ENCODE measurements at places on chromosomes 4 and X.

GRCh38 chr4:4200624-4201023 is 26.1 kb downstream of the OTOP1 start:
- no peak for DNase-seq

- no peak for DNase-seq
These were observed 784 bp upstream of the ANXA5 start for GRCh38 chr4:121697564-121697963.

- no peak for DNase-seq
These were observed 108.9 kb downstream of the AFAP1 start for GRCh38 chr4:7830747-7831146.

- no peak for DNase-seq
These were observed 168.8 kb upstream of the PDE5A start for GRCh38 chr4:119797238-119797894.

DNA sequence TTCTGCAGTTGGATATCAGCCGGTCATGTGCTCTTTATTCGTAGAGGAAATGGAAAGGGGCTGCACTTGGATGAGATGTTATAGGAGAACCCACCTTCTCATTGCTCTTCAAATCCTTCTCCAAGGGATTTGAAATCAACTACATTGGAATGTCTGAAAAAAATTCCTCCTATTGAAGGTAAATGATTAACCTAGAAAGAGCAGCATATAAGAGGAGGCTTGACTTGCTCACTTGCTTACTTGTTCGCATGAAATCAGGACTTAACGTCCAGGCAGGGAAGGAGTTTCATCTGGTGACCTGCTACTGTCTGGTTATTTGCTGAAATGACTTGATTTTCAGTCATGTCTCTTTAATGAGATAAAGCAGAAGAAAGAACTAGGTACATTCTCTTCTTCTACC is 338.4 kb upstream of the NOCT start:
- DNase-seq: no peak

DNA sequence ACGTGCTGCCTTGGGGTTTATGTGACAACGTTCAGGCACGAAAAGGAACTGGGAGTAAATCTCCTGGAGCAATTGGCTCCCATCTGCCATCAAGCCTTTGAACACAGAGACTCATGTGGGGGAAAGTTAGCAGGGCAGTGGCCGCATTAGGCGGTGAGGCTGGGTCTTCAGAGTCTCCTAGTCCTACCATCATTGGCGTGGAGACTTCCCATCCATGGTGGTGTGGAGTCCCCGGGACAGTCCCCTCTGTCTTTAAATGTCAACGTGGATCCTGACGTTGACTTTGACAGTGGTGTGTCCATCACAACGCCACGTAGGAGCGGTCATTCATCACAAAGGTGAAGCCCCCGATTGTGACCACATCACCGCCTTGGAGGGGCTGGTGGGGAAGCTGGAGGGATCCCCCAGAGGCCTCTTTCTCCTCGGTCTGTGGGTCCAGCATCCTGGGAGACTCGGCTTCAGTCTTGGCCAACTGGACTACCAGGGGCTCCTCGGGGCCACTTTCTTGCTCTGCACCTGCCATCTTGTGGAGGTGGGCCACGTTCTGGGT is 21.8 kb downstream of the CRLF2 start:
- no peak for DNase-seq

DNA sequence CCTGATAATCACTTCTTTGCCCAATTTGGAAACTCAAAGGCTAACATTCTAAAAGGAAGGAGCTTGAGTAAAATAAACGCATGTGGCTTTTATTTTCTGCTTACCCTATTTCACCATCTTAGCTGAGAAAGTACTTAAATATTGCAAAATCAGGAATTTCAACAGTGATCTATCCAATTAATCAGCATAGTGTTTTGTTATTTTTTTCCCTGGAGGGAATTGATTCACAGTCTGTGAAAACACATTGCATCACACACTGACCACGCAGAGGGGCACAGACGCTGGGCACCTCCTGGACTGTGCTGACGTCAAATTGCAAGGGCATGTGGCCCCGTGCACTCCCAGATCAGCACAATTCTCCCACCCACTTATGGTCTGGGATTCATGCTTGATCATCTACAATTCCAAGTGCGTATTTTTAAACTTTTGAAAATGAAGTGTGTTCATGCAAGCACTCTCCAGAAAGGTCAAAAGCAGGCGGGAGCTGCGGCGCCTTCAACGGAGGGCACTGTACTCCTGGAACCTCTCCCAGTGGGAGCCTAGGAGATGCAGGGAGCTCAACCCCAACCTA is 320.6 kb upstream of the PPARGC1A start:
- no peak for DNase-seq

GRCh38 chrX:22141047-22141730 is 109.1 kb downstream of the PHEX start:
- DNase-seq: no peak

DNA sequence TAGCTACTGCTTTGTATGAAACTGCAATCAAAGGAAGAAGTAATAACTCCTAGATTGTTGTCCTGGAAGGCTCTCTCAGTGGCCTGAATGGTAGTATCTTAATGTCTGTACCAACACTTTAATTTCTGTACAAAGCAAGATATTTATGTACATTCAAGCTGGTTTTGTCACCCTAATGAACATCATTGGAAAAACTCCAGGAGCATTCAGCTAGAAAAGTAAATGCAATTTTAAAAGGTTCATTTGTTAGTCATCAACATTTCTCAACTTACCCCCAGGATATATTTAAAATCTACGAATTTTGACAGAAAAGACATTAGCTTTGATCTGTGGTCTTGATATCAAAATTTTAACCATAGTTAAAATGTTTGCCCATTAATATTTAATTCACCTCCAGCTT is 80.0 kb upstream of the FGF13 start:
- DNase-seq: no peak

DNA sequence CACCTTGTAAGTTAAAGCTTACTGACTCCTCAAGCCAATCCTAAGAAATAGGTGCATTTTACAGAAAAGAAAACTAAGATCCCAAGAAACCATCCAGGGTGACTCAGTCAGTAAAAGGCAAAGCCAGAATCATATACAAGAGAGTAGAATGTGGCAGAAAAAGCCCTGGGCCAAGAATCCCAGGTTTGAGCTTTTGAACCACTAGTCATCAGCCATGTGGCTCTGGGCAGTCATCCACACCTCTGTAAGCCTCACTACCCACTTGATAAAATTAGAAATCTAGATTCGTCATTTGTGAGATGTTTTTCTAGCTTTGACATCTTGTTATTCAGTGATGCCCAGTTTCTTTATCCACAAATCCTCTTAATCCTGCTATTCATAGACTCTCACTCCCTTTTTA is 122.2 kb upstream of the PDE5A start:
- DNase-seq: no peak

DNA sequence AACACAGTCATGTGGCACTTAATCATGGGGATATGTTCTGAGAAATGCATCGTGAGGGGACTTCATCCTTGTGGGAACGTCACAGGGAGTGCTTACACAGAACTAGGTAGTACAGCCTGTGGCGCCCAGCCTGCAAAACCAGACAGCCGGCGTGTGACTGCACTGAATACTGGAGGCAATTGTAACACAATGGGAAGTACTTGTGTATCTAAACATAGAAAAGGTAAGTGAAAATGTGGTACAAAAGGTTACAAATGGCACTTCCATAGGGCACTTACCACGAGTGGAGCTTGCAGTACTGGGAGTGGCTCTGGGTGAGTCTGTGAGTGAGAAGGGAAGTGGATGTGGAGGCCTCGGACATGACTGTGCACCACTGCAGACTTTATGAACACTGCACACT is 5.2 kb downstream of the TLR3 start:
- DNase-seq: no peak

- DNase-seq: no peak
These were observed 30.6 kb downstream of the PCDH19 start for GRCh38 chrX:100379388-100379986.

GRCh38 chr4:67632492-67632891 is 68.5 kb downstream of the UBA6 start:
- no peak for DNase-seq

- DNase-seq: no peak
These were observed 811 bp downstream of the TMEM187 start for GRCh38 chrX:153973127-153974002.

GRCh38 chrX:46381630-46382029 is 163.6 kb downstream of the ZNF674 start:
- DNase-seq: no peak

DNA sequence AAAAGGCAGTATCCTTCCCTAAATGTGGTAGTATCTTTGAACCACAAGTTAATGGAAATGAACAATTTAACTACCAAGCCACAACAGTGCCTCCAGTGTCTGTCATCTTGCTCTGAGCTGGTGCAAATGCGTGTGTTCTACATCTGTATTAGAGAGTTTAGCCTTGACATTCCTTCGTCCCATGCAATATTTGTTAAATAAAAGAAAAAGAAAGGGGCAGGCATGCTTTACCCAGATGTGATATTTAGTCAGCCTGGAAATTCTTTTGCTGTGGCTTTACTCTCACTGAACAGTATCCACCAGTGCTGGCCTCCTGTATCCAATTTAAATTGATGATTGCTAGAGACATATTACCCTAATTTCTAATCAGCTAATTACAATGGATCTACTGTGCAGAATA is 310.5 kb downstream of the CFAP299 start:
- no peak for DNase-seq

DNA sequence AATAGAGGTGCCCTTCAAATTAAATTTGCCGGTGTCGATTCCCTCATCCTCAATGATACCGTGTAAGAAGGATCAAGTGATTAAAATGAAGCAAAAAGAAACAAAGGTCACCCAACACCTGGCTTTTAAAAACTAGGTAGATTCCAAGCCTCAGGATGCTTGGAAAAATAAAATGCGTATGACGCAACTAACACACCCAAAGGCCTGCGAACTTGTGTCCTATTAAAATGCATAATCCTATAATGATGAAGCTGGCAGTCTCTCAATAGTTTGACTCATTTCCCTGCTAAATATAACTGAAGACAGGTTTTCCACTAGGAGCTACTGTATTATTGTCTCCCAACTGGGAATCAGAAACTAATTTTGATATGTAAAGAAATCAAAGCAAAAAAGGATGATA is 263.2 kb downstream of the DHX15 start:
- no peak for DNase-seq

- DNase-seq: no peak
These were observed 66.3 kb downstream of the TSC22D3 start for GRCh38 chrX:107709266-107709806.

DNA sequence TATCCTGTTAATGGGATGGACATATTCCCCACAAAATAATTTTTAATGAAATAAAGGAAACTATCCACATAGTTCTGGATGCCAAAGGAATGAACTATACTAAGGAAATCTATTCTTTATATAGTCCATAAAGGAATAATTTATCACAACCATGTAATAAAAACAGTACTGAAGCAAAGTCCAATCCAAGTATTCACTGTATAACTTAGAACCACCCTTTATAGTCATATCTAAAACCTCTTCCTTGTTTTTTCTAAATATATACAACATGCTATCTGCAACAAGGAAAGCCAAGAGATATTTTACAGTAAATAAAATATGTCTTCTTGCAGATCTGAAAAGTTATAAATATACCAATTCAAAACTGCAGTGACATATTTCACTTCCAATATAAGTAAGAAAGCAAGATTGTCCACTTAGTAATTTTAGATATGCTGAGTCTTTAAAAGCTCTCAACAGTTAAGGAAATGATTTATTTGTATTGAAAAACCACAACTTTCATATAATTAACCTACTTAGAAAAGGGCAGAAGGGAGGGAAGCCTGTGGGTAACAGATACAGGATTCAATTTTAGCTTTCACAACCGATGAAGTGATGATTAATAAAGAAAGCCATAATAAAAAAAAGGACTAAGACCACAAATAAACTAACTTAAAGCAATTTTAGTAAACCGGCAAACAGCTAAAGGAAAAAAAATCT is 8.0 kb downstream of the NR3C2 start:
- DNase-seq: no peak
